ENCODE measurements at places on chromosomes 7 and 10.

- no peak for DNase-seq
These were observed 5.1 kb upstream of the TSPAN12 start for GRCh38 chr7:120862987-120863590.

GRCh38 chr7:155840909-155841308, 28.6 kb upstream of the SHH start:
- DNase-seq, result no peak

DNA sequence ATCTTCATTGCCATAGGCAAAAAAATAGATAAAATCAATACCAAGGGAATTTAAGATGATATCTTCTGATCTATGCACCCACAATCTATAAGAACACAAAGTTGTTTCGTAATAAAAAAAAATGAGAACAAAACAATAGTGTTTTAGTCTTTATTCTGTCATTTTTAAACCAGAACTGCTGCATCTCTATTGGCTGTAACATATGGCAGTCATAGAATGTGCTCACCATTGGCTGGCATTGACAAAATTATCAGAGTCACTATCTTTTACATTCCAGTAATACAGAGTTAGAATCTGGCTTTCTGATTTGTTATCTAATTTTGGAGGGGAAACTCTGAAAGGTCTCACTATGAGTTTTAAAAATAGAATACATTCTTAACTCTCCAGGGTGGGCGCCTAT, 138.6 kb upstream of the CCDC6 start:
- no peak for DNase-seq

GRCh38 chr7:875476-876076, 778 bp upstream of the GET4 start:
- DNase-seq, result peak; percentile 34
